Bladder microvascular endothelial cell (primary cell): ENCODE measurements at places on chromosomes 12 and 14. TPM values are rescaled to one million over a fixed set of nuclear protein-coding genes. Genes with fewer than 3 reads are reported as not detected.

The TC2N gene
- 0.16 and 3.3 TPM in 2 replicates for total RNA-seq

The C14orf39 gene
- total RNA-seq = not detected in 2 replicates

The TTC9 gene
- under 0.01 and 0.06 TPM in 2 replicates for total RNA-seq

The MYL2 gene
- 0.81 TPM in 1 of 2 replicates, not detected in the other for total RNA-seq

The RITA1 gene
- total RNA-seq = 12.8 and 15.0 TPM in 2 replicates

The DBX2 gene
- total RNA-seq = not detected in 2 replicates

The KERA gene
- total RNA-seq = not detected in 2 replicates

The NXPH4 gene
- under 0.01 TPM in 1 of 2 replicates, not detected in the other for total RNA-seq

The OTX2 gene
- not detected in 2 replicates for total RNA-seq

The TSPAN19 gene
- total RNA-seq = 0.19 TPM in 1 of 2 replicates, not detected in the other

The TCL1B gene
- not detected in 2 replicates for total RNA-seq

The CALCOCO1 gene
- total RNA-seq = 49.2 and 101 TPM in 2 replicates

The GLT8D2 gene
- total RNA-seq = 0.32 and 1.4 TPM in 2 replicates

The NEK9 gene
- 31.2 and 65.6 TPM in 2 replicates for total RNA-seq

The STXBP6 gene
- total RNA-seq = 0.16 and 1.4 TPM in 2 replicates

The CNTN1 gene
- not detected in 2 replicates for total RNA-seq

The KLHL33 gene
- under 0.01 TPM in 2 replicates for total RNA-seq

The ACACB gene
- total RNA-seq = 2.5 and 3.6 TPM in 2 replicates

The LYZ gene
- total RNA-seq = not detected in 2 replicates

The CD27 gene
- total RNA-seq = not detected in 2 replicates

The IL25 gene
- not detected in 2 replicates for total RNA-seq

The GPRC5A gene
- 2.9 and 4.9 TPM in 2 replicates for total RNA-seq

The TPH2 gene
- total RNA-seq = not detected in 2 replicates

The WNT1 gene
- not detected in 2 replicates for total RNA-seq

The OAS1 gene
- total RNA-seq = 7.1 and 31.3 TPM in 2 replicates

The IFNG gene
- total RNA-seq = not detected in 2 replicates

The TAPBPL gene
- 11.8 and 17.4 TPM in 2 replicates for total RNA-seq

The TAS2R19 gene
- total RNA-seq = 2.1 and 15.5 TPM in 2 replicates
